ENCODE measurements at places on chromosomes 3 and 15. TPM values are rescaled to one million over a fixed set of nuclear protein-coding genes. Genes with fewer than 3 reads are reported as not detected.

Gene NPTN
- total RNA-seq, result 80.2 TPM

Gene GHSR
- total RNA-seq, result not detected

Gene ANKRD63
- total RNA-seq, result 0.49 TPM

Gene PFN2
- 350 TPM for total RNA-seq

Gene TMEM158
- total RNA-seq, result 14.5 TPM

Gene WNT7A
- total RNA-seq, result 9.6 TPM

Gene DUOXA2
- total RNA-seq, result not detected
